ENCODE measurements at places on chromosomes 4 and X.

DNA sequence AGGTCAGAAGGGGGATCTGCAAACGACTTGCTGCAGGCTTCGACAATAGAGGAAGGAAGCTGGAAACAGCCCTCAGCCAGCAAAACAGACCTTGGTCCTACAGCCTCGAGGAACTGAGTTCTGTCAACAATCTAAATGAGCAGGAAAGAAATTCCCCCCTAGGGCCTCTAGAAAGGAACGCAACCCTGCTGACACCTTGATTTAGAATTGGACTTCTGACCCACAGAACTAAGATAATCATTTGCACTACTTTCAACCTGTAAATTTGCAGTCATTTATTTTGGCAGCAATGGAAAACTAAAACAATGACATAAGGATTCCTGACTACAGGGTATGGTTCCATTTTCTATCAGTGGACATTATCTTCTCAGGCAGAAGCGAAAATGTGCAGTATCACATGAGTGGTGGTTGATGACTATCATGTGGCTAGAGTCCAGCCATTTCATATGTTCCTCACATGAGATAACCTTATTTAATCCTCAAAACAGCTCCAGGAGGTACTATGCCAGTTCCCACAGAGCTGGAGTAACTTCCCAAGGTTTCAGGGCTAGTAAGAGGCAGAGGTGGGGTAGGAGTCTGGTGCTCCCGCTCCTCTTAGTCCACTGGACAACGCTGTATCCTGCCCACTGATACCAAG lies 61.6 kb downstream of the SAT1 start:
- no peak for ATAC-seq

DNA sequence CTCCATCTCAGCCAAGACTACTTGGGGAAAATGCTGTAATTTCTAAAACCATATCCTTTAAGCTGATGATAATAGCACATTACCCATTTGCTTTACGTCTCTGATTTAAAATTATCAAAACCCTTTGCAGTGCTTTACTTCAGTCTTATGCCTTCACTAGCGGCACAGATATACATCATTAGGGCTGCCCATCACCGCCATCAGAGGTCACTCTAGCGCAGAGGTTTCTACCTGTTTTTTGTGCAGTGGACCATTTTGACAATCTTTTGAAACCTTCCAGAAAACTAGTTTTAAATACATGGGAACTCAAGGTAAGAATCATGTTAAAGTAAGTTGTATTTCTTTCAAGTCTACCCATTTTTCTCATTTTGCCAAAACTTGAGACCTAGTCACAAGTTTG lies 592.5 kb downstream of the PPARGC1A start:
- ATAC-seq, result no peak

- no peak for ATAC-seq
Measured at GRCh38 chrX:29922607-29923006, 292.8 kb upstream of the MAGEB2 start.

GRCh38 chr4:134756421-134756820 lies 554.8 kb upstream of the PABPC4L start:
- ATAC-seq, result no peak

GRCh38 chr4:38268837-38269236 lies 308.6 kb downstream of the PTTG2 start:
- ATAC-seq, result no peak
